ENCODE measurements at places on chromosomes 12 and 14.

DNA sequence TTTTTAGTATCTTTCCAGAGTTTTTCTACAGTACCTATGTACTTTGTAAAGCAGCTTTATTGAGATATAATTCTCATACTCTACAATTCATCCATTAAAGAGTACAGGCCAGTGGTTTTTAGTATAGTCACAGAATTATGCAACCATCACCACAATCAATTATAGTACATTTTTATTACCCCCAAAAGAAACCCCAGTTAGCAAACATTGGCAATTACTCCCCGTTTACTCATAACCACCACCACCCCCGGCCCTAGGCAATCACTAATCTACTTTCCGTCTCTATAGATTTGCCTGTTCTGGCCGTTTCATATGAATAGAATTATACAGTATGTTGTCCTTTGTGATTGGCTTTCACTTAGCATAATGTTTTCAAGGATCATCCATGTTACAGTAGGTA lies 119.8 kb downstream of the KICS2 start:
- no peak for DNase-seq

DNA sequence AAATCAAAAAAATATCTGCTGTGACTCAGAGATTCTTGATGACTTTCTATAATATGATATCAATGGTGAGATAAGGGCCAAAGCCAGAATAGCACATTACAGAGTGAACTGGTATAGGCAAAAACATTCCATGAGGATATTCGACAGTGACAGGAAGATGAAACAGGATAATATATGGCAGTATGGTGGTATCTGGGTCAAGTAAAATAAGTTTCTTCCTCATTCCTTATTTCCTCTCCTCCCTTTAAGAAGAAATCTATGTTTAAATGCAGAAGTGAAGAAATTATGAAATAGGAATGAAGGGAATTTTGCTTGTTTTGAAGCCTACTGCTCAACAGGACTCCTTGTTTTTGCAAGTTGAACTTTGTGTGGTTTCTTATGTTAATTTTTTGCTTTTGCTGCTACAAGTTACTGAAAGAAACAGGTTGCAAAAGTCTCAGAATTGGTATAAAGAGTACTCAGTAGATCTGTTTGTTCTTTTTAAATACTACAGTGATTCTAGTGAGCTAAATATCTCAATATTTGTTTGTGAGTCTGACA lies 7.0 kb downstream of the ACSS3 start:
- no peak for DNase-seq

GRCh38 chr12:100608776-100609175 lies 35.3 kb downstream of the GAS2L3 start:
- no peak for DNase-seq

- DNase-seq = no peak
These were observed 56.4 kb downstream of the PPP2R5E start for GRCh38 chr14:63486738-63487137.

DNA sequence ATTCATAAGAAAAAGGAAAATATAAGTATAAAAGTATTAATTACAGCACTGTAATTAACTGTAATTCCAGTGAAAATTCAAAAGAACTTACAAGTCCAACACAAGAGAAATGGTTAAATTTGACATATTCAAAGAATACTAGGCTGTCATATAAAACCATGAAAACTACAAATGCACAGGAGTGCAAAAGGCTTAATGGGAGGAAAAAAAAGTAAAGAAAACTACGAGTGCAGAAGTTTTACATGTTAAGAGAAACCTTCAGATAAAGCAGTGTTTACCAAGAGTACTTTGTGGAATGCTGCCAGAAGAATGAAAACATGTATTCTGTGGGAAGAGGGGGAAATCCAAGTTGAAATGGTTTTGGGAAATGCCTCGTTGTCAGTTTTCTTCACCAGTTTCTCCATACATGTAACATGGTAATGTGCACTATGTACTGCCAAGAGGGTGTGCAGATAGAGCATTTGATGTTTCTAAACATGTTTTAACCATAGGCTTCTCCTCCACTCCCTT lies 9.1 kb downstream of the HEATR5A start:
- no peak for DNase-seq

DNA sequence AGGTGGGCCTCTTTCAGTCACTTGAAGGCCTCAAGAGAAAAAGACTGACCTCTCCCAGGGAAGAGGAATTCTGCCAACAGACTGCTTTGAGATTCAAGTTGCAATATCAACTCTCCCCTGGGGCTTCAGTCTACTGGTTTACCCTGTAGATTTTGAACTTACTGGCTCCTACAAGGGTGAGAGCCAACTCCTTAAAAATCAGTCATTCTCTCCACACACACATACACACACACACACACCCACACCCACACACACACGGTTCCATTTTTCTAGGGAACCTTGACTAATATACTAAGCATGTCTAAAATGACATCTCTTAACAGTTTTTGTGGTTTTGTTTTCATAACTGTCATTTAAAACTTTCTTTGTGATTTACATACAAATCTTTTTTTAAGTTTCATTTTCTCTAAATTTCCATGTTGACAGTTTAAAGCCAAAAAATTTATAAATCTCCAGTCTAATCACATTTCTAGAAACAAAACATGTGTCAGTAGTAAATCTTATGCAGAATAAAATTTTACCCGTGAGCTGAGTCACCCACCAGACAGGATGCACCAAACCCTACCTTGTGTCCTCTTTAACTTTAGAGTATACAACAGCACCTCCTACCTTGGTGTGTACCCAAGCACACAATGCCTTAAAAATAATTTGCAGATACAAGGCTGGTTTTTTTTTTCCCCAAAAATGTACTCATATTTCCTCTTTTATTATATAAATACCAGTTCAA lies 394.6 kb downstream of the AEBP2 start:
- DNase-seq = peak; percentile 3

DNA sequence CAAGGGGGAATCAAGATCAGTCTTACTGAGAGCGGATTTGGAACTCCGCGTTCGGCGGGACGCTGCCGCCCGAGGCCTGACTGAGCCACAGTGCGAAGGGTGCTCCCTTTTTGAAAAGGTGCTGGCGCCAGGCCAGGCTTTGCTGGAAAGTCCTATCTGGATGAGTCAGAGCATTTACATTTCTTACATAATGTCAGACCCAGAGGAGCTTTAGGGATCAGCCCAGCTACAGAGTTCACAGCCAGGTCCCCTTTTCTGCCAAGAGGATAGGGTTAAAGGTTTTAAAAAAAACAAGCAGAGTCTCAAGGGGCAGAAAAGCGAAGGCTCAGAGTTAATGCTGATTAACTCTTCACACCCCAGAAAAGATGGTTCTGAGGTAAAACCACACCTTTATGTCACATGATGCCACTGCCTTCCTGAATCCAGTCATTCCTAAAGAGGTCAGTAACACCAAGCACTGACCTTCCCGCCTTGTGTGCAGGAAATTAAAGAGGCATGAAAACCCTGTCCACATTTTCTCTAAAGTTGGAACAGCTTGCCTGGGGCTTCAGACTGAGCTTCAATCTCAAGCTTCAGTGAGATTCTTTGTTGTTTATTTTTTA lies 11.7 kb upstream of the FBXL14 start:
- DNase-seq = peak; percentile 42

DNA sequence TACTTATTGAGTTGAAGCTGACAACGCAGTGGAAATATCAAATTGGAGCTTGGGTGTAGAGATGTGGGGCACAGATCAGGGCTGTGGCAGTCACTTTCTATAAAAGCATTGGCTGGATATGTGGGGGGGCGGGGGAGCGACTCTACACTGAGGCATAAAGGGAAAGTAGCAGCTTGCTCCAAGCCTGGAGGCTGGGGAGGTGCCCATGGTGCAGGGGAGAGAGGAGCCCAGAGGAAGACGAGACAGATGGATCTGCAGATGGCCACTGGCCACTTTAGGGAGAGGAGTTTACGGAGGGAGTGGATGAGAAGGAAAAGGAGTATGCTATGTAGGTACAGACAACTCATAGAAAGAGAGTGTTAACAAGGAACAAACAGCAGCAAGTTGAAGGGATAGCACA lies 13.5 kb upstream of the NGB start:
- DNase-seq = no peak

DNA sequence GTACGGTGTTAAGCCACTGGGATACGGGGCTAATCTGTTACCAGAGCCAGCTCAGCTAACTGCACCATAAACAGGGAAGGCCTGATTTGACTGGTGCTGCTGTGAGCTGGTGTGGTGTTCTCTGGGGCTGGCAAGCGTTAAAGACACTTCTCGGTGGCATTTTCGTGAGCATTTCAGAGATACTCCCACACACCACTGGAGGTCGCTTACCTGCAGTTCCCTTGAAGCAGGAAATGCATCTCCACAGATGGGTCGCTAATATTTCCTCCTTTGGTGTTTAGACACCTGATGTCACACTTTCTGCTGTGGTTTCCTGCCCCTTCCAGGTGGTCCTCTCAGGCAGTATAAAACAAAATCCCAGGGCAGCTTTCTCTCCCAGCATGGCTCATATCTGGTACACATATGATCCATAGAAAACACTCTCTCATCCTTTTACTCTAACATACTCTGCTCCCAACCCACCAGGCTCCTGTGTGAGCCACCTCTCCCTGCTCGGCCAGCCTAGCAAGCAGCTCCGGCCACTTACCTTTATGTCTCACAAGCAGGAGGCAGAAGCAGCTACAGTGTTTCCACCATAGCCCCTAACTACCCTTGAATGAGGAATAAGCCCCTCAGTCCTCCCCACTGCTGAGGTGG lies 129.9 kb upstream of the GRIN2B start:
- DNase-seq = no peak

- no peak for DNase-seq
These were observed 30.1 kb downstream of the ANAPC7 start for GRCh38 chr12:110373425-110373824.
